Keratinocyte (primary cell): ENCODE measurements at places on chromosomes 4 and X. TPM values are rescaled to one million over a fixed set of nuclear protein-coding genes. Genes with fewer than 3 reads are reported as not detected.
A peak's percentile ranks its signal among the peaks of the same experiment; 100 is the strongest.

FRMD7 gene
- polyA plus RNA-seq = 0.01 to 0.03 TPM in 2 of 3 replicates, not detected in the other

XAGE2 gene
- not detected in 3 replicates for polyA plus RNA-seq

TAF7L gene
- 0.06 to 0.26 TPM (median 0.13 TPM) in 3 replicates for polyA plus RNA-seq

GRCh38 chr4:138241281-138242075 is 671 bp downstream of the SLC7A11 start:
- DNase-seq = no peak

DNA sequence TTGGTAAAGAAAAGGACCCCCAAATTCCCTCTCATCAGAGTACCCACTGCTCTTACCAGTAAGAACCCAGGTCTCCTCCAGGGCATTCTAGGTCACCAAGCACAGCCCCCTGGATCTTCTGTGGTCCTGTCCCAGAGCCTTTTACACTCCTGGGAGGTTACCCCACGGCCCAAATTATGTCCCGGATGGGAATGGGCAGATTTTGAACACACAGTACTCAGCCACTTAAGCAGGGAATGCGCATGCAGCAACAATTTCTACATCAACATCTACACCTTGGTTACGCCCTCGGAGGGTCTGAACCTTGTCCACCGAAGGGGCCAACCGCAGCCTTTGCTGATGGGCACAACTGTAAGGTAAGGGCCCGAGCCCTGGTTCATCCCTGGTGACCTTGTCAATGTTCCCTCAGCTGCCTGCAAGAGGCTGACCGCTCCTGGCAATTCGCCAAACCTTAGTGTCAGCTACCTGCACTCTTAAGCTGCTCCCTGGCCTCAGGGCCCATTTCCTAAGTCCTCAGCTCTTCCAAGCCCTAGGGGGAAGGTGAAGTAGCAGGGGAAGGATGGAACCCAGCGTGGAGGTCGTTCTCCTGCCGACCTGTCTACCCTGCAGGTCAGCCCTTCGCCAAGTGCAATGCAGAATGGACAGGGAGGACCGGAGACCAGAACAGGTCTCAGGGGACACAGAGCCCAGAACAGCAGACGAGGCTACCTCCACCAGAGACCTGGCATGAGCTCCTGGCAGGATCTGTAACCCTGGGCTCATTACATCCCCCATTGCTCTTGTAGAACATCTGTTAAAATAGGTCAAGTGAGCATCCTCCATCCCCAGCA is 5.9 kb downstream of the TIMP1 start:
- no peak for DNase-seq

GRCh38 chrX:46408553-46409407 is 136.4 kb downstream of the ZNF674 start:
- DNase-seq = peak; percentile 28

GRCh38 chrX:55754861-55755294 is 37.3 kb downstream of the RRAGB start:
- no peak for DNase-seq

DNA sequence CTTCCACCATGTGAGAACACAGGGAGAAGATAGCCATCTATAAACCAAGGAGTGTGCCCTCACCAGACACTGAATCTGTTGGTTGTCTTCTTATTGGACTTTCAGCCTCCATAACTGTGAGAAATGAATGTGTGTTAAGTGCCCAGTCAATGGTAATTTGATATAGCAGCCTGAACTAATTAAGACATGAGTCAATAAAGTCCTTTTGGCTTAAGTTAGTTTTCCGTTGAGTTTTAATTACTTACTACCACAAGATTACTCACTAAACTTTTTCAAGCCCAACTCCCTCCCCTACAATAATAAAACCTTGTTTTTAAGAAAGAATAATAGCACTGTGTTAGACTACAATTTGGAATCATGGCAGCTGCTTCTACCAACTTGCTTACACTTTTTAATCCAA is 324.2 kb downstream of the PCDH19 start:
- DNase-seq = no peak

GRCh38 chr4:166143227-166143626 is 270.2 kb downstream of the TLL1 start:
- no peak for DNase-seq

GRCh38 chr4:7540206-7540605 is 105.5 kb upstream of the PSAPL1 start:
- DNase-seq = no peak

GRCh38 chrX:43813898-43814297 is 68.4 kb downstream of the MAOB start:
- no peak for DNase-seq
